ENCODE measurements at places on chromosomes 6 and 20.

GRCh38 chr6:154995254-154996015, at the start of gene TIAM2:
Gene TIAM2 (plus strand): TSS chr6:154995315. CDS start chr6:155129224, 133,909 bp downstream.
- DNase-seq, result peak; percentile 48

- DNase-seq, result no peak
Observed at GRCh38 chr6:133964052-133964451, 11.0 kb downstream of the TBPL1 start.

GRCh38 chr6:5786969-5787720, 219.6 kb downstream of the NRN1 start:
- no peak for DNase-seq

DNA sequence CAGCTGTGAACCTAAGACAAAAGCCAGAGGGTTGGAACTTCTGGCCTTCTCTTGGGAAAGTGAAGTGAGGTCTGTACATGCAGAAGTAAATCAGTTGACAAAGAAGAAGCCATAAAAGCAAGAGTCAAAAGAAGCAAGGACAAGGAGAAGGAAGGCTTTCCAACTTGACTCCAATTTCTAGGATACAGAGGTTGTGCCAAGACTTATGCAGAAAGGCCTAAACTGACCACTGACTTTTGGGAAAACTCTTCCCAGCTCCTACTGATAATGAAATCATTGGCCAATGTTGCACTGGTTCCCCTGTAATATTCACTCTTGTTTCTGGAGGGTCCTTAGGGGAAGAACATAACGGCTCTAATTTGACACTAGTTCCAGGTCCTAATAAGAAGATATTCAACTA, 29.3 kb upstream of the NT5E start:
- DNase-seq, result no peak

DNA sequence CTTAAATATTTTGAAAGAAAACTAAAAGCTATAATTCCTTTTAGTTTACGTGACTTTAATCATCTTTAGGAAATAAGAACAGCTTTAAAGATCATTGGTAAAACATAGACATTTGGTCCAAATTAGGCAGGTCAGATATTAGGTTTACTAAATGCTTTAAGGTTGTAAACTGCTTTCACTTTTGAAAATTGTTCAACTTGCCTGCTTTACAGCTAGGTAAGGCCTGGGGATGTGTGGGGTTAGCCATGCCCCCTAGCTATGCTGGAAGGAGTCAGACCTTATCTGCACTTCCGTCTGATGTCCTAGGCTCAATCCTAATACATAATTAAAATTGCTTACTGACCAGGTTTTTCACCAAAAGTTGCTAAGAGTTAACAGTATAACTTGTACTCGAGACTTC, 30.5 kb upstream of the TPD52L1 start:
- no peak for DNase-seq

DNA sequence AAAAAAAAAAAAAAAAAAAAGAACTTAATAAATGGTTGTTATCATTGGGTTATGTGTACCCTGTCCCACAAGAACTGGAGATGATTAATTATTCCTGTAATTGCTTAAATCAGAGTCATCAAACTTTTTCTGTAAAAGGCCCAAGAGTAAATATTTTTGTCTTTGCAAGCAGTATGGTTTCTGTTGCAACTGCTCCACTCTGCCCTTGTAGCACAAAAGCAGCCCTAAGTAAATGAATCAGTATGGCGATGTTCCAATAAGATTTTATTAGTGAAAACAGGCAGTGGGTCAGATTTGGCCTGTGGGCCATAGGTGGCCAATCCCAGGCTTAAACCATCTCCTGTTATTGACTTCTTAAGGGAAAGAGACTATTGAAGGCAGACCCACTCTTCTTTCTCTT, 252.7 kb downstream of the TSHZ2 start:
- DNase-seq, result no peak

DNA sequence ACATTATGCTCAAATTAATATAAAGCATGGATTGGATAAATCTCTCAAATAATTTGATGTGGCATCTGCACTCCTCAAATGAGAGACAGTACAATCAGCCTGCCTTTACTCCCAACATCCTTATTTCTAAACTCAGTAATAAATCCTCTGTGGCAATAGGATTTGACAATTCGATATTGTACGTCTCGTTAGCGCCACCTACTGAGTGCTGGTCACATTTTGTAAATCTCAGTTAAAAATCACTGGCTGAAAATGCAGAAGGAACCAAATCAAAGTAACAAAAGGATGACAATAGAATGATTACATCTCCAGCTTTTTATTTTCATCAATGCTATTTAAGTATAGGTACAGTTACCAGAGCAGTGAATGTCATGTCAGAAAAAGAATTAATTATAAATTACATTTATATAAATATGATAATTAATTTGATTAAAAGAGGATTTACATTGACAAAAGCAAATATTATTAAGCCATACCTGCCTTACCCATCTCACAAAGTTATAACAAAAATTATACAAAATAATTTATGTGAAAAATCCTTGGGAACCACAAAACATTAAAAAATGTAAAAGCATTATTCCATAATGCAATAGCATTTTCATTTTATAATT, 20.2 kb upstream of the GJE1 start:
- peak; percentile 82 for DNase-seq

DNA sequence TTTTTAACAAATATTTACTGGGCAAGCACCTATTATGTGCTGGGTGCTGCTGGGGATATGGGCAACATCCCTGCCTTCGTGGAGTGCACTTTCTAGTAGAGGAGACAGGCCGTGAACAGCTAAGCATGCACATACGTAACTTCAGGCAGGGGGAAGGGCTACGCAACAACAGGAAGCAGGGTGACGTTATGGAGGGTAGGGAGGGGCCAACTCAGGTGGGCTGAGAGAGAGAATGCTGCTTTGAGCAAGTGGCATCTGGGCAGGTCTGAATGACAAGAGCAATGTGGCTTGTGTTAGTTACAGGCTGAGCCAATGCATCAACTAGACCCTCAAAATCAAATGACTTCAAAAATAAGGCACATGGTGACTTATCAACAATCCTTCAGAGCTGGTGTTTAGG, 112.1 kb downstream of the CDC5L start:
- no peak for DNase-seq

DNA sequence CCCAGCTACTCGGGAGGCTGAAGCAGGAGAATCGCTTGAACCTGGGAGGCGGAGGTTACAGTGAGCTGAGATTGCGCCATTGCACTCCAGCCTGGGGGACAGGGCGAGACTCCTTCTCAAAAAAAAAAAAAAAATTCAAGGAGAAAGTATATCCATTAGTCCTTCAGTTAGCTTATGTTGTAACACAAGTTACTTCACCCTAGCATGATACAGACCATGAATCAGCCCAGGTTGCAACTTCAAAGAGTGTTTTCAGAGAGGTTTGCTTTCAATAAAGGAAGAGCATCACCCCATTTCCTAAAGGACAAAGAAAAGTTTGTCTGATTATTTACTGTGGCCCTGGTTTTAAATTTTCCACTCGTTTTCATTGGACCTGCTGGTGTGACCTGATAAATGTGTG, 73.0 kb downstream of the SERAC1 start:
- no peak for DNase-seq

DNA sequence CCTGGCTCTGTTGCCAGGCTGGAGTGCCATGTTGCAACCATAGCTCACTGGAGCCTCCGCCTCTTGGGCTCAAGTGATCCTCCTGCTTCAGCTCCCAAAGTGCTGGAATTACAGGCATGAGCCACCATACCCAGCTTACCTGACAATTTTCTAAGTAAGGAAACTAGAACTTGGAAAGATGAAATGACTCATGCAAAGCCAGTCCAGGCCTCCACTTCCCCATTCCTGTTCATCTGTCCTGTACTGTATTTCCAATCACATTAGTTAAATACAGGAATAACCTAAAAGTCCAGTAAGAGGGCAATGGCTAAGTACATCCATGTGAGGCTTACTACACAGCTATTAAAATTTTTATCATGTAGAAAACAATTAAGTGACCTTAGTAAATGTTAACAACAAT, 8.3 kb upstream of the ADGB start:
- no peak for DNase-seq

DNA sequence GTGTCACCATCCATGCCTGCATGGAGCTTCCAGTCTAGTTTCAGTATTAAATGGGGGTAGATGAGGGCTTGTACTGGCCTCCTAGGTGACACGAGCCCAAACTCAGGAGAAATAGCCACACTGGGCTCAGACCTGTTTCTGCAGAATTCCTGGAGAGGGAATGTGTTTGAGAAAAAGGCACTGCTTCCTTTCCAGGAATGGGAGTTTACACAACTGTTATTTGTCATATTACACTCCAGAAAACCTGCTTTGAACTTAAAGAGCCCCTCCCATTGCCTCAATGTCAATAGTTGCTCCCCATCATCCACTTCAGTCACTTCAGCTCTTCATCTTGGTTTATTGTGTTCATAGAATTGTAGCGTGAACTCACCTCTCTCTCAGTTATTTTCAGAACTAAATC, 151.5 kb downstream of the CFAP61 start:
- DNase-seq, result no peak

- no peak for DNase-seq
Observed at GRCh38 chr20:44006126-44006525, 91.5 kb downstream of the TOX2 start.

GRCh38 chr6:44185953-44186634, 27.5 kb downstream of the CAPN11 start:
- no peak for DNase-seq

DNA sequence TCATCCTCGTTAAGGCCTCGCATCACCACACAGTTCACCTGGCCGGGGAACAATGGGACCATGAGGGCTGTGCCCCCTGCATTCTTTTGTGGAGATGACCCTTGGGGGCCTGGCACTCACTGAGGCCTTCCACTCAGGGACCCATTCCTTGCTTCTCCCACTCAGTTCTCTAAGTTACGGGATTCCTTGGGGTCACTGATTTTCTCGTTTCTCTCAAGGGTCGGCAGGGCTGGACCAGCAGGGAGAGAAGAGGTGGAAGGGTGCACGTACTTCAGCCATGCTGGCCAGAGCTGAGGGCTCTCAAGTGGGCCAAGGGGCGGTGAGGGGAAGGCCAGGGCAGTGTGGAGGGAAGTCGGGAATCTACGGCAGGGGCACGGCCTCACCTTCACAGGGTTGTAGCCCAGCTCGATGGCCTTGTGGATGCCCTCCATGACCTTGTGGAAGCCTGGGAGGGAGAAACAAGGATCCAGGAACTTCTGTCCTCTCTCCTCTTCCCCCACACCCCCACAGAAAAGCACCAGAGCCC, 20.8 kb downstream of the MOCS1 start:
- DNase-seq, result no peak

- DNase-seq, result peak; percentile 56
Observed at GRCh38 chr20:57620274-57620990, at the start of gene ZBP1. Gene ZBP1 (minus strand): TSS chr20:57620426. CDS start chr20:57620295, 131 bp downstream.

GRCh38 chr6:129793447-129793846, 67.7 kb downstream of the TMEM244 start:
- DNase-seq, result no peak

DNA sequence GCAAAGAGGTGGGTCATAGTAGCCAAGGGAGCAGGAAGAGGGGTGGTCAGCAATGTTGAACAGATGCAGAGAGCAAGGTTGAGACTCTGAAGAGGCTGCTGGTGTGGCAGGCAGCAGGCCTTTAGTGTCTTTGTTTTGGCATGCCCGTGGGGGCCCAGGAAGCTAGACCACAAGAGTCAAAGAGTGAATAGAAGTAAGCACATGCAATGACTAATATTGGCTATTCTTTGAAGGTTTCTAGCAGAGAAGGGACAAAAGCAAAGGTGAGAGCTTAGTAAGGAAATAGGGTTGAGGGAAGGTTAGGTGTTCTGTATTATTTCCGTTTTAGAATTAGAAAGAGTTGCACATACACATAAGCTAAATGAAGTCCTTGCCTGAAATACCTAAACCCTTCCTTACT, 18.8 kb downstream of the TDRD6 start:
- DNase-seq, result no peak

DNA sequence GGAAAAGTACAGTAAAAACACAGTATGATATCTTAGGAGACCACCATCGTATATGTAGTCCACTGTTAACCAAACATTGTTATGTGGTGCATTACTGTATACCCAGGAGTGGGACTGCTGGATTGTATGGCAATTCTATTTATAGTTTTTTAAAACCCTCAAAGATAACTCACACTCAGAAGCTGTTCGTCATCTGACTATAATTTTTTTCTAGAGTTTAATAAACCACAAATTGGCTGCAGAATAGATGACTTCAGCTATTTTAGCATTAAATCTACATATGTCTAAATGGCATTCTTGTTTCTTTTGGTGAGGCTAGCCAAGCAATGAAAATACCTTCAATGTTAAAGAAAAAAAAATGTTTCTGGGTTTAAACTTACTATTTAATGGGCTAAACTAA, 134.2 kb upstream of the BMP5 start:
- no peak for DNase-seq

DNA sequence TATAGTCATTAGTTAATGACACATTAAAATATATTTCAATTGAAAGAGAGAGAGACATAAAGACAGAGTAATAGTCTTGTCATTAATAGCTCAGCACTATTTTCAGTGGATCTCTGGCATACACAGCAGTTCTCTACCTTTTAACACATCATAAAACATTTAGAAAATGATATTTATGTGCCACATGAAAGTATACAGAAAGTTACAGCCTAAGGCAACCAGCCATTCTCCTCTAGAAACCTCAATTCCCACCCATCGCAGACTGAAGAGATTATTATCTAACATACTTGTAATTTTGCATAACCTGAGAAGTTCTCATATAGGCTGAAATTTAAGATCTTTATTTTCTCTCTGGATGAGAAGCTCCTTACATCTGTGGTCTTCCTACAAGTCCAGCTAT, 58.7 kb upstream of the FAM83B start:
- no peak for DNase-seq

DNA sequence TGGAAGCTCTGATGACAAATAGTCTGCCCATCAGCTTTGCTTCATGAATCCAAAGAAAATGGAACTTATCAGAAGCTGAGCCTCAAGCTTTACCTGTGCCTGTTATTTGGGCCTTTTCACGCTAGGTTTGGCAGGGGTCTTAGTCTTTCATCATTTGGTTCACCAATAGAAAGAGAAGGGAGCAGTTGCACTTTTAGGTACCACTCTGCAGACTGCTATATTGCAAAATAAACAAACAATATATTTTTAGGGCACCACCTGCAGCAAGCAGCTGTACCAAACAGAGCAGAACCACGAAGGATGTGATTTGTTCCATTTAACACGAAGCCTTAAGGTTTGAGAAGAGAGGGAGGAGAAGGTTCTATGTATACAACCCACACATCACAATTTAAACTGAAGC, 291.4 kb upstream of the RNF217 start:
- DNase-seq, result no peak

DNA sequence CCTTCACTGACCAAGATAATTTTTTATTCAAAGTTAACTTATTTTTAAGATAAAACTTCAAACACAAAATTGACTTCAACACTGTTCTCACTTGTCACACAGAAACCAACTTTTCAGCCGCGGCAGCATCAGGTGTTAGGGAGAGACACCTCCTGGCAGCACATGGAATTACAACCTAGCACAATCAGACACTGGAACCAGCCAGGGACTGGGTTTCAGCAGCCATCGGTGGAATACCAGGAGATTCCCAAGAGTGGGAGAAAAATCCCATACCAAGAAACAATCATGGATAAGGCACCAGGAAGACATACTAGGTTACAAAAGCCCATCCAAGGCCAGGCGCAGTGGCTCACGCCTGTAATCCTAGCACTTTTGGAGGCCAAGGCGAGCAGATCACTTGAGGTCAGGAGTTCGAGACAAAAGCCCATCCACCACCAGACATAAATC, 70.0 kb downstream of the SNX5 start:
- peak; percentile 71 for DNase-seq

Data from stimulated activated naive CD8-positive, alpha-beta T cell treated with anti-CD3 and anti-CD28 coated beads, Interleukin-15, Interleukin-2, amounts not matched to agents 100 U/mL and 50 U/mL, for 24 hours (primary cell).